Epithelial cell of proximal tubule (primary cell): ENCODE measurements at places on chromosomes 13 and 19. TPM values are rescaled to one million over a fixed set of nuclear protein-coding genes. Genes with fewer than 3 reads are reported as not detected.

- no peak for DNase-seq
Measured at GRCh38 chr13:108146642-108147041, 68.7 kb downstream of the LIG4 start.

GRCh38 chr13:75197803-75198202 is 284.2 kb downstream of the TBC1D4 start:
- no peak for DNase-seq

GRCh38 chr19:11324079-11324661 is 15.3 kb downstream of the RAB3D start:
- peak; percentile 73 for DNase-seq

DNA sequence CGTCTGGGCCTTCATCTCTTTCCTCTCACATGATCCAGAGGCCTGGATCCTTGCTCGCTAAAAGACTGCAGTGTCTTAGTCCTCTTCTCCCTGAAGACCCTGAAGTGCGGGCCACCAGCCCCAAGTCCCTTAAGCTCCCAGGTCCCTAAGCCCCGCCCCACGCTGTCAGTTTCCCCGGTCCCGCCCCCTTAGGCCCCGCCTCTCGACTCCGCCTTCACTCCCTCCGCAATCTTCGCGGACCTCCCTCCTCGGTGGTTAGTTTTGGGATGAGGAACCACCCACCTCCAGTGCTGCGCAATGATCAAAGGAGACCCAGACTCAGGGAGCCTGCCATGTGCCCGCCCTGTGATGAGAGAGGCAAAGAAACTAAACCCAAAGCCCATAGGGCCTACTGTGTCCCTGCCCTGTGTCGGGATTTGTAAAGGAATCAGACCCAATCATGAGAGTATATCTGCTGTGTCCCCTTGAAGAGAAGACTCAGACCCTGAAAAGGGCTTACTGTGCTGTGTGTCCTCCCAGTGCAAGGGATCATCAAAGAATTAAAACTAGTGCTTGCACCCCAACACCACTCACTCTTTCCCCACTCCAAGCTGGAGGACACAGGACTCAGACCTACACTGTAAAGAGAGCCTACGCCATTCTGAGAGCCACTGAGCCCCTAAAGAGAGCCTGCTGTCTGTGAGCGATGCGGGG is 3.0 kb upstream of the COX6B1 start:
- DNase-seq: no peak

DNA sequence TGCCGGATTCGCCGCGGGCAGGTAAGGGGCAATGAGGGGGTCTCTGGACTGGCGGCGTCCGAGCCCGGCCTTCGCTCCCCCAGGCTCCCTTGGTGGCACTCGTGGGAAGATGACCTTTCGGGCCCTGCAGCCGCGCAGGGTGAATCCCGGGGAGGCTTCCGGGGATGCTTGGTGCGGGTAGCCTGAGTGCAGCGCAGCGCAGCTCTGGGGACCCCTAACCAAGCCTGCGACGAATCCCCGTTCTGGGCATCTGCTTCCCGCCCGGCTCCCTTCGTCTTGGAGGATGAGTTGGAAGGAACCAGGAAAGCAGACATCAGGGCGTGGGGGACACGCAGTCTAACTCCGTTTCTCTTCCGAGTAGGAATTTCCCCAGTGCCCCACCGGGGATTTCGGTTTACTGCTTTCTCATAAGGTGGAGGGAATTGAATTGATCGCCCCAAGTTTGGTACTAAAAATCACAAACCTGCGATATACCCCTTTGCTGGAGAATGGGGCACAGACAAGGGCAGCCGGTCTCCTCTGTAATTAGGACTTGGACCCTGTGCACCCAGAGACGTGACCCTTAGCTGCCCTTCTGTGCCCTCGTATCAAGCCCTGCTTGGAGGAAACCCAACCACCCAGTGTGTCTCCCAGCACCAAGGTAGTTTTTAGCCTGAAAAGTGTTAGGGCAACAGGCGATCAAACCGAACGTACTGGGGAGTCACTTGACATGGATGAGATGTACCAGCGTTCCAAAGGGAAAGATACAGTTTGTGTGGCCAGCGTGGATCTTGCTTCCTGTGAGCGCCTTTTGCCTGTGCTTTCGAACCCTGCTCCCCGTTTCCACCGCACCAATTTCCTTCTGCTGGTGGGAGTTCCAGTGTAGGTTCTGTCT is 1.0 kb downstream of the GPC5 start:
- no peak for DNase-seq

ZNF610 gene
- total RNA-seq: 0.51 and 1.3 TPM in 2 replicates

DNA sequence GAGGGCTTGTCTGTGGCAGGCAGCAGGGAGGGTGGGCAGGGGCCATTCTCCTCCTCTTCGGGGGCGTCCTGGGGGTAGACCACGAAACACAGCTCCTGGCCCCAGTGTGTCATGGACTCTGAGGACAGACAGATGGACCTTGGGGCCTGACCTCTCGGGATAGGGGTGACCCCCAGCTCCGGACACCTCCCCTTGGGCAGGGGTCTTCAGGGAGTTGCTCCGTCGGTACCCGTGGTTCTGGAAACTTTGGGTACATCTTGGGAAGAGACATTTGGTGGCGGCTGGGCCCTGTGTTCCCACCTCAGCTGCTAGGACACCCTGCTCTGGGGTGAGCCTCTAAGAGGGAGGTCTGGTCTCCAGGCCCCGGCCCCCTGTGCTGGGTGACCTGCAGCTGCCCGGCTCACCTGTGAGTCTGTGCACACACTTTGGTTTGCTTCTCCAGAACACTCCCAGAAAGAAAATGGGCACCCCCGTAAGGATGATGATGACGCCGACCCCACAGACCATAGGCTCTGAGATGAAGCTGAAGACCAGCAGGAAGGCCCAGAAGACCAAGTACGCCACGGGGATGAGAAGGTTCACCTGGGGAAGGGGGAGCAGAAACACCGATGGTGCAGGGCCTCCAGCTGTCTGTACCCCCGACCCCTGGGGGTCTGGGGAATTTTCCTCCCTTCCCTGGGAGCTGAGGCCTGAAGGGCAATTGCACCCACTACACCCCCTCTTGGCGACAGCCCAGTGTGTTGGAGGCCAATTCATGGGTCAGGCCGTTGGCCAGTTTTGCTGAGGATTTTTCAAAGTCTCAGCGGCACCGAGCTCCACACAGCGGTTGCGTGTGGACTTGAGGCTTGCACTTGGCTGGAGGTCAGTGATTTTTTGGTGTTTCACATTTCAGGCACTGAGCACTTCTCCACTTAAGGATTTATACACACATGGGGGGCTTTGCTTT is 15.0 kb downstream of the LRP3 start:
- no peak for DNase-seq

DNA sequence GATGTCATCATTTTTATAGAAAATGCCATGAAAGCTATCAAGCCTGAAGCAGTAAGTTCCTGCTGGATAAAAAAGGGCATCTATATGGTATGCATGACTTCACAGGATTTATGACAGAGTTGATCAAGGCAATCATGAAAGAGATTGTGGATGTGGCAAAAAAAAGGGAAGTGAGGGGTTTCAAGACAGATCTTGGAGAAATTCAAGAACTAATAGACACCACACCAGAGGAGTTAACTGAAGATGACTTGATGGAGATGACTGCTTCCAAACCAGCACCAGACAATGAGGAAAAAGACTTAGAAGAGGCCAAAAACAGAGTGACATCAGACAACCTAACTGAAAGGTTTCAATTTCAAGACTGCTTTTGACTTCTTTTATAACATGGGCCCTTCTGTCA is 691.1 kb upstream of the SLC10A2 start:
- DNase-seq: no peak

- DNase-seq: no peak
Measured at GRCh38 chr19:12379732-12380443, 14.4 kb upstream of the ZNF442 start.

SPRED3 gene
- total RNA-seq: 2.8 and 5.2 TPM in 2 replicates

LGALS4 gene
- total RNA-seq: not detected in 2 replicates

GRCh38 chr13:60411983-60412382 is 15.0 kb downstream of the TDRD3 start:
- no peak for DNase-seq

DNA sequence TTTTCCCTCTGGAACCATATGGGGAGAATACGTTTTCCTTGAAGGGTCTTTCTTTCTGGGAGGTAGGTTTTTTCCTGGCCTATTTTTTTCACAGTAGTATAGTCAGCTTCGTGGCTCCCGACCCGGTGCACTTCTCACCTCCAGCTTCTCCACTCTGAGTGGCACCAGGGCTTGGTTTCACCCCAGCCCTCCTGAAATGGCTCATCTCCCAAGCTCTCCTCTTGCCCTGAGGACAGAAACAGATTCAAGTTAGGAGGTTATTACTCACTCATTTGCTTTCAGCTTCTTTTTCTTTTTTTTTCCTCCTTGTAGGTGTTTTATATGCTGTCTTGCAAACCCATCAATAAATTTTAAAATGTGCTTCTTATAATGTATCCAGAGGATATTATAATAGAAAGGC is 199.3 kb downstream of the RFC3 start:
- no peak for DNase-seq

GRCh38 chr19:8212212-8212611 is 3.0 kb downstream of the CERS4 start:
- no peak for DNase-seq

DNA sequence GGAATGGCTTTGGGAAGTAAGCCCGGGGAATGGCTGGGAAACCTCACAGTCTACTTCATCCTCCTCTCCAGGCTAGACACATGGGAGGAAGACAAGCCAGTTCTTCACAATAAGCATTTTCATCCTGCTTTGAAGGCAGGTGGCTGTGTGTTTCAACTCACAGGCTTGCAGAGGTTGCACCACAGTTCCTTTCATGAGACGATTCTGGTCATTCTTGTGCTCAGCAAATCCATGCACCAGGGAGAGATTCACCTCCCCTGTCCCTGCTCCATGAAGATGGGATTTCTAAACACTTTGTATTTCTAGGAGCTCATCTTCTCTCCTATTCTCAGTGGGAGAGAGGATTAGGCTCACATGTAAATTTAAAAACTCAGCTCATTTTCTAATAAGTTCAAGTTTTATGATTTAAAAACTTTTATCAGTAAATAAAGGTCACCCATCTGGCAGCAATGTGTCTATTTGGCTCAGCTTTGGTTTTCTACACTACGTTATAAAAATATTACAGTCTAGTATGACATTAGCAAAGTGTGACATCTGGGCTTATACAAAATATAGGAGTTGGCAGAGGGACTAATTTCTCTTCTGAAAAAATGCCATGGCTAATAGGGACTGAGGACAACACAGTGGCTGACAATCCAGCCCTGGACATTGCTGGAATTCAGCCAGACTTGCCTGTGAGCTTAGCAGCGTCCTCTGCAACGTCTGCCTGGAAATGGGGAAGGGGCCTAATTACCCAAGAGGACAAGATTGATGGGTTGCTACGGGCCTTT is 283.2 kb upstream of the SLC10A2 start:
- DNase-seq: no peak

FCER2 gene
- total RNA-seq: not detected in 2 replicates

F2RL3 gene
- total RNA-seq: not detected in 2 replicates

- no peak for DNase-seq
Measured at GRCh38 chr13:94858856-94859255, 146.5 kb upstream of the SOX21 start.
